ENCODE measurements at places on chromosomes 5 and 9.
A peak's percentile ranks its signal among the peaks of the same experiment; 100 is the strongest.

GRCh38 chr9:93536874-93537273 lies 39.5 kb upstream of the PHF2 start:
- DNase-seq, result peak; percentile 23

GRCh38 chr5:141603923-141604717 lies 14.7 kb downstream of the DIAPH1 start:
- DNase-seq, result no peak

DNA sequence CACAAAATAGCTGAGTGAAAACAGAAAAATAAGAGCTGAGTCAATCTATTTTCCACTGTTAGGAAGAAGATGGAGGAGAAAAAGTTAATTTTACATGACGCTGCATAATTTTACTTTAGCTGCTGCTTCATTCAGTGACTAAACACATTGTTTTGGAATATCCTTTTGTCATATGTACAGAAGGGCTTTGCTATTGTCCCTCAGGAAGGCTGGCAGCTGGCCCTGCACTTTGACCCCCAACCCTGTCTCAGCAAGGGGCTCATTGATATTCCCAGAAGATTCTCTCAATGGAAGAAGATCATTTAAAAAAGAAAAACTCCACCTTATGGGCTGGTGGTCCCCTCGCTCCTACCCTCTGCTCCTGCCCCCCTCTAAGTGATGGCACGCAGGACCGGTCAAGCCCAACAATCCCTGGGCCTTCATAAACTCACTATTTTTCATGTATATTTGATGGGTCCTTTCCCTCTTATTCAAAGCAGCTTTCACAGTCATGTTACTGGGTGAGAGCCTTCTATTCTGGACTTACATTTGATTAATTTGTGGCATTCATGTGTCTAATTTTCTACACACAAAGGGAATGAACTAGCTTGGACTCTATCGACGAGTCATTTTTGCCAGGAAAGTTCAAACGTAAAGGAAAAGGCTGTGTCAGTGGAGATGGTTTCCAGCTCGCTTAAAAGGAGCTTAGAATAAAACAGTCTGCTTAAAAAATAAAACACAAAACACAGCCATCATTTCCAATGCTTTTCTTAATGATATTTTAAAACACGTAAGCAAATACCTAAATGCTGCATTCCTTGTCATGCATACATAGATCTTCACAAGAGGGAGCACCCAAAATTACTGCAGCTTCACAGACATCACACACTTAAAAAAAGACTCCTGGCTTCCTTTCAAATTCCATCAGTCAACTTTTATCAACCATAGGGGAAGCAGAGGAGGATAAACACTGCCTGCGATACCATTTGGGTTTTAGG lies 104.7 kb downstream of the EFNA5 start:
- DNase-seq, result no peak

DNA sequence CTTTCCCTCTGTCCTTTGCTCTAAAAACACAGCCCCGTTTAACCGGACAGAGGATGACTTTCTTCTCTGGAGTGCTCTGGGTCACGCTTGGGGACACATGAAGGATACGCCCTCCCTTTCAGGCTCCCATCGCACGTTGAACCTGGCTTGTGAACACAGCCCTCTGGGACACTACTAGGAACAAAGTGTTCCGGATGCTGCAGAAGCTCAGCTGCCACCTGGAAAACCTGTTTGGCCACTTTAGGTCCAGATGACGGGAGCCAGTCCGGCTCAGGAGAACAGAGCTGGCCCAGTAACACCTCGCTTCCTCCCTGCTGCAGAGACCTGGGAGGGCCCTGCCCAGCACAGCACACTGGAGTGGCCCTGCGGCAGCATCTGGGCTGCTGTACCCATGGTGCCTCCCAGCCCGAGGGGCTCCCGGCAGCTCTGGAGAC lies 60.1 kb downstream of the GADD45G start:
- no peak for DNase-seq

- no peak for DNase-seq
Observed at GRCh38 chr5:135641734-135642487, 63.1 kb upstream of the CXCL14 start.

DNA sequence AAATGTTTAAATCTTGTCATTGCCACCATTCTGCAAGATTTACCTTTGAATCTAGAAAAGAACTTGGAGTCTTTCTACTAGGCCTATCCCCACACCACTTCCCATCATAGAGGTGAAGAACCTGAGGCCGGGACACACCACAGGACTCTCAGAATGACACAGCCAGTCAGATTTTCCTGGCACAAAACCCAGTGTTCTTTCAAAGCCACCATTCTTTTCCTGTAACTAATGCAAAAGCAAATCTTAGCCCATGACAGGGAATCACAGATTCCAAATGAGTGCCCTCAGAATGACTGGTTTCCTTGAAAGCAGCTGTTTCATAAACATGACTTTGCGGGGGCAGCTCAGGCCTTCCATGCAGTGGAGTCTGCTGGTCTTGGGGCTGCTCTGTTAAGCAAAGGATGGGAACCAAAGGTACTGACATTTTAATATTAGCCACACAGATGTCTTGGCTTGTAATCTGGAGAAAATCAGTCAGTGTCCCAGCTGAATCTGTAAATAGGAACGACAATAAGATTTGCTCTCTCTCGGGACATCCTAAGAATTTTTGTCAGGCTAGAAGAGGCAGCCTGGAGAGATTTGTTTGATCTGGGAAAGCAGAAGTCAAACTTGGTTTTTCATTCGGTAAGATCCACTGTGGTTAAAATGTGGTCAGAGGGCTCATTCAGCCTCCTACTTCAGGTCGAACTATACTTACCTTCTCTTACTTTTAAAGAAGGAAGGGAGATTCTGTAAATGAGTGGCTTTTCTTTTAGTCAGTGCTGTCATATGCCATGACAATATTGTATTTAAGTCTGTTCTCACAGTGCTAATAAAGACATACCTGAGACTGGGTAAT lies 115.1 kb downstream of the PALM2AKAP2 start:
- no peak for DNase-seq

GRCh38 chr9:75903785-75904360 lies 13.4 kb downstream of the PCSK5 start:
- no peak for DNase-seq

- no peak for DNase-seq
Observed at GRCh38 chr9:8564960-8565359, 765.4 kb upstream of the DMAC1 start.

DNA sequence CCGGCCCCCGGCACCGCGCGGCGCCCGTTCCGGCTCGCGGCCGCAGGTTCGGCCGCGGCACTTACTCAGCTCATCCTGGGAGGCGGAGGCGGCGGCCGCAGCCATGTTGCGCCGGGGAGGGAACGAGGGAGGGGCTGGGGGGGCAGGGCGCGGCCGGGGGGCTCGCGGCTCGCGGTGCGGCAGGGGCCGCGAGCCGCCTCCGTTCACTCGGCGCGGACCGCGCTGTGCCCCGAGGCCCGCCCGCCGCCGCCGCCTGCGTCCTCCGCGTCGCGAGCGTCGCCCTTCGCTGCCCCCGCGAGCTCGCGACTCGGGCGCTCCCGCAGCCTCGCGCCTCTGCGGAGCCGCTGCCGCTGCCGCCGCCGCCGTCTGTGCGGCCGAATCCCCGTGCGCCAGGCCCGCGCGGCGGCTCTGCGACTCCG lies 735 bp downstream of the ECPAS start:
- no peak for DNase-seq

DNA sequence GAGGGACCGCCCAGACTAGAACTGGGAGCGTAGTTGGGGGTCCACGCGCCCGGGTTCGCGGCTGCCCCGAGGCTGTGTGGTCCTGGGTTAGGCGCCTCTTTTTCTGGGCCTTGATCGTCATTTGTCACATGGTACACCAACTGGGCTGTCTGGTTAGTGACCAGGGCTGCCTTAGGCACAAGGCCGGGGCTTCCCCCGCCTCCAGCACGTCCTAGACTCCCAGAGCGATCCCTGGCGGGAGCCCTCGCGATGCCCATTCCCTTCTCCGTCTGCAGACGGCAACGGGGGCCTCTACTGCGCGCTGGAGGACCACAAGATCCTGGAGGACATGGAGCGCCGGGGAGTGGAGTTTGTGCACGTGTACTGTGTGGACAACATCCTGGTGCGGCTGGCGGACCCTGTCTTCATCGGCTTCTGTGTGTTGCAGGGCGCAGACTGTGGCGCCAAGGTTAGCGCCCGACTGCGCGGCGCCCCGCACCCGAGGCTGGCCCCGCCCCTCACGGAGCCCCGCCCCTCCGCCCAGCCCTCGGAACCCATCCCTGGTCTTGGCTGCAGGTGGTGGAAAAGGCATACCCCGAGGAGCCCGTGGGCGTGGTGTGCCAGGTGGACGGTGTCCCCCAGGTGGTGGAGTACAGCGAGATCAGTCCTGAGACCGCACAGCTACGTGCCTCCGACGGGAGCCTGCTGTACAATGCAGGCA lies 1.5 kb downstream of the UAP1L1 start:
- no peak for DNase-seq

GRCh38 chr9:70746316-70746715 lies 331.9 kb upstream of the KLF9 start:
- DNase-seq, result no peak

DNA sequence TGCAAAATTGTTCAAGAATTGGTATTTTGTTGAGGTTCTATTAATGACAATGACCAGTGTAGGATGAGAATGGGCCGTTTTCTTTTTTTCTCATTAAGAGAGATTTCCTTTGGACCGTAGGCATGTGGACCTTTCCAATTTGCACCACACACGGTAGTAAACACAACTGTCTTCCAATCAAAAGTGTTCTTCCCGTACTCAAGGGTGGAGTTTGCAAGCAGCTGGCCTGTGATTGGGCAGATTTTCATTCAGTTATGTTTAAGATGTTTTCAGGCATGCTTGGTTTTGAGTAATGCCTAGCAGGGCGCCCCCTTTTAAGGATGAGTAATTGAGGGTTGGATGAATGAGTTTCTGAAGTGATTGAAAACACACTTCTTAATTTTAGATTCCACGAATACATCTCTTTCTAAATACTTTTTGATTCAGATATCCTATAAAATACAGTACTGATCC lies 2.5 kb downstream of the KDM3B start:
- peak; percentile 29 for DNase-seq

GRCh38 chr5:79074641-79075040 lies 5.1 kb downstream of the BHMT2 start:
- no peak for DNase-seq

DNA sequence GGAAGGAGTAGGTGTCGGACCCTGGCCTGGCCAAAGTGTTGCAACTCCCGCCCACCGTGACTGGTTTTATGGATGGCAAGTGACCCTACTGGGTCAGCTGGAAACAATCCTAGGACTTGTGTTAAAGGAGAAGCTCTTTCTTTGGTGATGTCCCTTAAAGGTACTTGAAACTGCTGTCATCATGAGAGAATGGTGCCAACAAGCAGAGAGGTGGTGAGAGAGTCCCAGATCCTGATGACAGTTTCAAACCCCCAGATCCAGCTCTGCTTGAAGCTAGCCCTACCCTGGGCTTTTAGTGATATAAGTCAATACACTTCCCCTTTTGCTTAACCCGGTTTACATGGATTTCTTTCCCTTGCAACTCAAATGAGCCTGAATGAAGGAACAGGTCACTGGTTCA lies 72.5 kb upstream of the UBTD2 start:
- DNase-seq, result no peak

DNA sequence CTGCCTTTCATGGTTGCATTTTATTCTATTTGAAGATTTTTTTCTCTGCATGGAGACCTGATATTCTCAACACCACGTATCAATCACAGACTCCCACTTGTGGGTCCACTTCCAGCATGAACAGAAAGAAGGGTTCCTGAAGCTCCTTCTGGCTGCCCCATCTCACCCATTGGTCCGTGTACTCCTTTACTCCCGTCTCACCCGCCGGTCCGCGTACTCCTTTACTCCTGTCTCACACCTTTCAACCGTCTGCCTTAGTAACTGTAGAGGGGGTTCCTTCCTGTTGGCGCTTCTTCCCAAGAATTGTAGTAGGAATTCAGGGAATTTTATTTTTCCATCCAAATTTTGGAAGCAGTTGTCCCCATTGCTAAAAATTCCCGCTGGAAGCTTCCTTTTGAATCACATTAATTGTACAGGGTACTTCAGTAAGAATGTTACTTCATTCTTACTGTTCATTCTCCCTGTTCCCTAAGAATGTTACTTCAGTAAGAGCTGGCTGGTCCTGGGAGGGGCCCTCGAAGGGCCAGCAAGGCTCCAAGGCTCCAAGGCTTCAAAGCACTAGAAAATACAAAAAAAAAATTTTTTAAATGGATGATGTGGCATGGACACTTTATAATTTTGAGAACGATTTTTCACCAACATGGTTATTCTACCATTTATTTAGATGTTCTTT lies 3.9 kb upstream of the LPCAT1 start:
- no peak for DNase-seq

- DNase-seq, result no peak
Observed at GRCh38 chr5:154783774-154784460, 28.7 kb downstream of the LARP1 start.

GRCh38 chr5:120375248-120375647 lies 88.9 kb upstream of the PRR16 start:
- no peak for DNase-seq

GRCh38 chr9:13411791-13412190 lies 132.3 kb upstream of the MPDZ start:
- no peak for DNase-seq

DNA sequence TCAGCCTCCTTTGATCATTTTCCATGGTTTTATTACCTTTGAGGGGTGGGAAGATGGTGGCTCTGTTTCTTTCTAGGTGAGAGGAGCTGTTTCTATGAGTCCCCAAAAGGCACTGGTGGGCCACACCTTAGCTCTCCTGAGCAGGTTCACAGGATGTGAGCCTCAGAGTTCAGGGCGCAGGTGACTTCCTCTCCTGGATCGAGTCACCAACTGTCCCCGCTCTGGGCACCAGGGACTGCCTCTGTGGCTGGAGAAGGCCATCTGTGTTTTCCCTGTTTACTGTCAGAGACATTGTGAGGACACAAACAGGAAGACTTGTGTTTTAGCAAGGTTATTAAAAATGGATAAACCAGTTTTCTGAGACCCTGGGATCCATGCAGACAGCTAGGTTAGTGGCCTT lies 68.5 kb downstream of the IL31RA start:
- DNase-seq, result no peak

DNA sequence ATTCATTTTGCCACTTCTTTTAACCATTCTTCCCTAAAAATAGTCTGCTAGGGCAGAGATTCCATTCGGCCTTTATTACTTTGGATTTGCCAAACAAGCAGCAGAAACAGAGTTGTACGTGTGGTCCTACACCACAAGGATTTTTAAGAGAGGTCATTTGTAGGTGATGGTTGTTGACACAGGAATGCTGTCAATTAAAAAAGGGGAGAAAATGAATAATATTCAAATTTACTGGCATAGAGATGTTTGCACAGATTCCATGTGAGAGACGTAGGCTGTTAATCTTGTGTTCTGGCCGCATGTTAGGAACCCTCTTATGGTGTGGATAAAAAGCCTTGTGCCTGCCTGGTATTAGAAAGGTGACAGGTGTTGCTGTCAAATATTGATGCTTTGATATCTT lies 34.9 kb downstream of the TRIO start:
- DNase-seq, result no peak

DNA sequence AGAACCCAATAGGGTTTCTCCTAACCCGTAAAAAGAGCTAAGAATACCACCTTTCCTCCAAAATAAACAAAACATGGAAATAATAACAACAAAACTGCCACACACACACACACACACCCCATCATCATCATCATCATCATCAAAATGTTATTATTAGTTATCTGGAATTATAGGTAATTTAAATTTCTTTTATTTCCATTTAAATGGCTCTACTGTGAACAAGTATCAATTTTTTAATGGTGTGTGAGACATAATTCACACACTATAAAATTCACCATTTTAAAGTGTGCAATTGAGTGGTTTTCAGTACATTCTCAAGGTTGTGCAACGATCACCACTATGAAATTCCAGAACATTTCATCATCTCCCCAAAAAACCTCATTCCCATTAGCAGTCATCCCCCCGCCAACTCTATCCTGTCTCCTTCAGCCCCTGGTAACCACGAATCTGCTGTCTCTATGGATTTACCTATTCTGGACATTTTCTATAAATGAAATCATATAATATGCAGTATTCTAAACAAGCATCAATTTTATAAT lies 172.7 kb downstream of the ROR2 start:
- no peak for DNase-seq

Data from stimulated activated effector memory CD8-positive, alpha-beta T cell treated with anti-CD3 and anti-CD28 coated beads, Interleukin-12 subunit alpha, Interleukin-12 subunit beta, amount 100 ng/mL, for 72 hours (primary cell).